AG09309 (cell line): ENCODE measurements at places on chromosomes 7 and 10.

DNA sequence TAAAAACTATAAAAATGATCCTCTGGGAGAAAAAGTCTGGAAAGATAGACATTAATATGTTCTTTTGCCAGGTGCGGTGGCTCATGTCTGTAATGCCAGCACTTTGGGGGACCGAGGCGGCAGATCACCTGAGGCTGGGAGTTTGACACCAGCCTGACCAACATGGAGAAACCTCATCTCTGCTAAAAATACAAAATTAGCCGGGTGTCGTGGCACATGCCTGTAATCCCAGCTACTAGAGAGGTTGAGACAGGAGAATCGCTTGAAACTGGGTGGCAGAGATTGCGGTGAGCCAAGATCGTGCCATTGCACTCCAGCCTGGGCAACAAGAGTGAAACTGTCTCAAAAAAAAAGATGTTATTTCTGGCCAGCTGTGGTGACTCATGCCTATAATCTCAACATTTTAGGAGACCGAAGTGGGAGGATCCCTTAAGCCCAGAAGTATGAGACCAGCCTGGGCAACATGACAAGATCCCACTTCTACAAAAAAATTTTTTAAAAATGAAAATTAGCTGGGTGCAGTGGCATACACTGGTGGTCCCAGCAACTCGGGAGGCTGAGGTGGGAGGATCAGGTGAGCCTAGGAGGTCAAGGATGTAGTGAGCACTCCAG, 101.9 kb upstream of the LRRN3 start:
- DNase-seq: no peak

GRCh38 chr7:129617178-129617577, 5.7 kb downstream of the NRF1 start:
- DNase-seq: no peak

- no peak for DNase-seq
Measured at GRCh38 chr7:6071406-6071805, 40.2 kb downstream of the ANKRD61 start.

GRCh38 chr10:11783558-11783865, 39.6 kb upstream of the PROSER2 start:
- DNase-seq: no peak

DNA sequence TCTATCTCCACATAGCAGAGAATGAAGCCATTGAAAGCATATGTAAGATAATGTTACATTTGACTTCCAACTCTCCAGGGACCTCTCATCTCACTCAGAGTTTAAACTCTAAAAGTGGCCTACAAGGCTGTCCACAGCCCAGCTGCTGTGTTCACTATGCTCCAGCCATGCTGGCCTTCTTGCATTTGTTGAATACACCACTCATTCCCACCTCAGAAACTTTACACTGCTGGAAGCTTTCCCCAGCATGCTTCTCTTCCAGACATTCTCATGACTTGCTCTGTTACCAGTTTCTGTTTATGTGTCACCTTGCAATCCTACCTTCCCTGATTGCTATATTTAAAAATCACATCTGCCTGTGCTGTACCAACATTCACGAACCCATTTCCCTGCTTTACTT, 167.2 kb downstream of the WNT2 start:
- no peak for DNase-seq

DNA sequence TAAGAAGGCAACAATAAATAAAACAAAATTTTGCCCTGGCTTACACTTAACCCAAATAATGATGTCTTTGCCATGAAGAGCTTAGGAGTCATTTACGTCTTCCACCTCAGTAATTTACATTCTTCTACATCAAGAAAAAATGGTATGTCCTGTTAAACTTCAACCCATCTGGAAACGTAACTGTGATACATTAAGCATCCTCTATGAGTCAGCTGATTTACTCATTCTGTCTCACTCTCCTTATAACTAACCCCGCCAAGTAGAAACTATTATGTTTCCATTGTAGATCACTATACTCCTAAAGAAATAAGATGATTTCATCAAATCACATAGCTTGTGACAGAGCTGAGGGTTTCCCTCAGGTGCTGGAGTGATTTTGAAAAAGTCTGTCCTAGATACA, 330.7 kb downstream of the CDC14C start:
- no peak for DNase-seq

GRCh38 chr10:19818876-19819275, 2.6 kb downstream of the PLXDC2 start:
- DNase-seq: no peak

DNA sequence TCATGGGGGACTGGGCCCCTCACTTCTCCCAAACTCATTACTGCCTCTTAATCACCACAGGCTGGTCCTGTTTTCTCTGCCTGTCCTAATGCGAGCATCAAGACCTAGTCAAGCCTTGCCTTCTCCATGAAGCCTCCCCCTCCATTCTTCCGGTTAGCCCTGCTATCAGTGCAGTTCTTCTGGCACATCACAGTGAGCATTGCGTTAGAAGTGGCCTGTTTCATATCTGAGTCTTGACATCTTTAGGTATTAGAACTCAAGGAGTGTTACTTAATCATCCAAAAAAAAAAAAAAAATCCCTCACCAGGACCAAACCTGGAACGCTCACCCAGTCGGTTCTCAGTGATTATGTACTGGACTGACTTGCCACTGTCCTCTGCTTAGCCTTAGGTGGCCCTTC, 17.4 kb downstream of the SNX10 start:
- no peak for DNase-seq

GRCh38 chr7:22694597-22695207, 32.3 kb upstream of the IL6 start:
- no peak for DNase-seq

- DNase-seq: no peak
Measured at GRCh38 chr7:147013825-147014224, 897.2 kb downstream of the CNTNAP2 start.

DNA sequence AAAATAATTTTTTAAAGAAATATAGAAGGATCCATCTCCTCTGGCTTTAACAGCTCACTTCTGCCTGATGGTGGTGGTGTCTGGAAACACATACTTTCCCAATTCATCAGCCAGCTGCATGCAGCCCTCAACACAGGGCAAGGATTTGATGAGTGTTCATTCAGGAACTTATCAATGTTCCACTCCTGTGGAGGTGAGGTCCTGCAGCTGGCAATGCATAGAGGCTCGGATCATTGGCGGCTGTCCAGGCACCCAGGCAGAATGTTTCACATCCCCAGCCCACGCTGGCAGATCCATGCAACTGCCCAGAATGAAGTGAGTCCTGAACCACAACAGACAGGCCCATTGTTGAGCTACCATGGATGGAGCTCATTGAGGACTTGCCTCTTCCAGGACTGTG, 55.2 kb upstream of the KCNMA1 start:
- no peak for DNase-seq

DNA sequence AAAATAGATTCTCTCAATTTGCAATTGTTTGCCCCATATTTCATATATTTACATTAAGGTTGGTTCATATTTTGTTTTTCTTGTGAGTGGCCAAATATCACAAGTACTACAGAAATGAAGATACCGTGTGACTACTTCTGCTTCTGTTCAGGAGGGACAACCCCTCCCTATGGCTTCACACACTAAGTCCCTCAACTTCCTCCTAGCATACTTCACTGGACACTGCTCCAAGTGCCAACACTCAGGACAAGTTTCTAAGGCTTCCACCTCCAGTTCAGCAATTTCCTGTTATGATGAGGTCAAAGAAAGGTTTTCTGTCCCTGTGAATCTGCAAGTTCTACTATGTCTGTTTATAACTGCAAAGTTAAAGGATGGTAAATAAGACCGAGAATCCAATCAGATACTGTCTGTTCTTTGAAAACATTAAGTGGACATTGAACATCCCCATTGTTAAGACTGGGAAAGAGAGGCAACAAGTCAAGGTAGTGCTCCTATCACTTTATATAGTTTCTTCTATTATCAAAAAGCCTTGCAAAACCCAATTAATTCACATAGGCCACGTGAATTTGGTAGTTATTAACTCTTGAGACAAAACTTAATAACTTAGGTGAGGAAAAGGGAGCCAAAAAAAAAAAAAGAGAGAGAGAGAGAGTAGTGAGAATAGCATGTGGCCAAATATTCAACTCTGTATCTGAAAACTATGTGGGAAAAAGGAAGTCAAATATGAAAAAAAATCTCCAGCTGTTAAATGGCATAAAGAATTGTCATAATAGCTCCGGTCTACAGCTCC, 81.3 kb upstream of the DKK1 start:
- no peak for DNase-seq

DNA sequence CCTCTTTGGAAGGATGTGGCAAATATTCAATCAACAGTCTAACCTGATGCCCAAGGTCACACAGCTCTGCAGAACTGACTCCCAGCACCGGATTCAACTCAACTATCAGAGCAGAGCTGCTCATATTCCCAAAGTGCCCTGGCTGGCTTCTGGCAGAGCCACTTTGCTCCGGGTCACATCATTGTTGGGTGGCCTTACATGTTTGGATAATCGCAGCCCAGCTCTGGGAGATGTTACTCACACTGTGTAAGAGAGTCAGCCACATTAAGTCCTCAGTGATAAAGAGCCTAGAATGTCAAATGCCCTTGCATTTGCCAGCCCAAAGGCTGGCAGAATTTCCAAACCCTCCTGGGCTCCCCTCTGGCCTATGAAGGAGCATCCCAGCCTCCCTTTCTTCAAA, 79.8 kb upstream of the PDE1C start:
- no peak for DNase-seq

DNA sequence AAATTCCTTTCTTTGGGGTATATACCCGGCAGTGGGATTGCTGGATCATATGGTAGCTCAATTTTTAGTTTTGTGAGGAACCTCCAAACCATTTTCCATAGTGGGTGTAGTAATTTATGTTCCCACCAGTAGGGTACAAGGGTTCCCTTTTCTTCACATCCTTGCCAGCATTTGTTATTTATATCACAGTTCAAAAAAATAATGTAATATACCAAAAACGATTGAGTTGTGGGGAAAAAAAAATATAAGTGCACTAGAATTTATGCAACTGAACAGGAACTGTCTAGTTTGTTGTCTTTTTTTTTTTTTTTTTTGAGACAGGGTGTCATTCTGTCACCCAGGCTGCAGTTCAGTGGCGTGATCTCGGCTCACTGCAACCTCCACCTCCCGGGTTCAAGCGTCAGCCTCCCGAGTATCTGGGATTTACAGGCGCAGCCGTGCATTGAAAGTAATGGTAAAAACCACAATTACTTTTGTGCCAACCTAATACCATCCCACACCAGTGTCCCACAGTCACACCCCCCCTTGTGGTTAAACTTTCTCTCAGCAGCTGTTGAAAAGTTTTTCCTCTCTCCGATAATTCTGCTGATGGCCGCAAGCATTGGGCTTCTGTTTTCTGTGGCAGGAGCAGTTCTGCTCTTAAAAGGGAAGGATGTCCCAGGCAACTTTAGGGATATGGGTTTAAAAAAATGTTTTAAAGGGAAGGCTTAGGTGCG, 6.8 kb upstream of the LAT2 start:
- DNase-seq: peak; percentile 29

DNA sequence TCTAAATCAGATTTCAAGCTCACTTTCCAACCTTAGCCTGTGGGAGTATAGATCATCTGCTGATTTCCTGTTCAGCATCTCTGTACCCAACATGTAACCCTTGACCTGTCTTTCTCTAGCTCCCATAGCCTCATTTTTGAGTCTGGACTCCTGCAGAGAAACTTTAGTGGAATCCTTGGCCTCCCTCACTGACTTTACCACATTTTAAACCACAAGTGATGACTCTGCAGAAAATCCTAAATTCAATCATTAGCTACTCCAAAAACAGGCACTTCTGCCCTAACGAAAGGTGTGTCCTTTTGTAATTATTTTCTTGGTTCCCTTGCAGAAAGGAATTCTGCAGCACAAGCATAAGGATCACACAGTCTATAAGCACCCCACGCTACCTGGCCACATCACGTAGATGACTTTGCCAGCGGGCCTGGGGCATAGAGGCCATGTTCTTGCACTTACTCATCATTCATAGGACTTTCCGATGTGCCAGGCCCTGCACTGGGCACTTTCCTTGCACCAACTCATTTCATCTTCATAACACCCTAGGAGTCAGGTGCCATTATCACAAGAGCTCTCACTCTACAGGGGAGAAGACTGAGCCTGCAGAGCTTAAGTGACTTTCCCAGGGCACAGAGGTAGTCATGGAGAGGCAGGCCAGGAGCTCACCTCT, 57.2 kb upstream of the OPALIN start:
- no peak for DNase-seq

- DNase-seq: no peak
Measured at GRCh38 chr10:52756966-52757365, 15.6 kb downstream of the MBL2 start.

DNA sequence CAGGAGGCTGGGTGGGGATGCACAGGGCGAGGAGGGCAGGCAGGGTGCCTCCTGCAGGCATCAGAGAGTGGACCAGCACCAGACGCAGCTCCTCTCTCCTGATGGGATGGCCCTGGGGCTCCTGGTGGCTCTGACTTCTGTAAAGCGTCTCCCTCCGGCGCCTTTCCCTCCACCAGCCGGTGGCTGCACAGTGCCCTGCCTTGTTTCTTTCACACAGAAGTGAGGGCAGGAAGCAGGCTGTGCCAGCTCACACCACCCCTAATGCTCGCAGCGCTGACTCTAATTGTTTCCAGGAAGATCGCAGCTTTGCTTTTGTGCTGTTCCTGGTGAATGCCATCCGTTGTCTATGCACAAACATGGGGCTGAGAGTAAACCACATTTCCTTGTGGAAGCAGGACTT, 152.3 kb upstream of the LANCL2 start:
- DNase-seq: no peak

- DNase-seq: no peak
Measured at GRCh38 chr10:115861864-115862263, 411.1 kb downstream of the GFRA1 start.

DNA sequence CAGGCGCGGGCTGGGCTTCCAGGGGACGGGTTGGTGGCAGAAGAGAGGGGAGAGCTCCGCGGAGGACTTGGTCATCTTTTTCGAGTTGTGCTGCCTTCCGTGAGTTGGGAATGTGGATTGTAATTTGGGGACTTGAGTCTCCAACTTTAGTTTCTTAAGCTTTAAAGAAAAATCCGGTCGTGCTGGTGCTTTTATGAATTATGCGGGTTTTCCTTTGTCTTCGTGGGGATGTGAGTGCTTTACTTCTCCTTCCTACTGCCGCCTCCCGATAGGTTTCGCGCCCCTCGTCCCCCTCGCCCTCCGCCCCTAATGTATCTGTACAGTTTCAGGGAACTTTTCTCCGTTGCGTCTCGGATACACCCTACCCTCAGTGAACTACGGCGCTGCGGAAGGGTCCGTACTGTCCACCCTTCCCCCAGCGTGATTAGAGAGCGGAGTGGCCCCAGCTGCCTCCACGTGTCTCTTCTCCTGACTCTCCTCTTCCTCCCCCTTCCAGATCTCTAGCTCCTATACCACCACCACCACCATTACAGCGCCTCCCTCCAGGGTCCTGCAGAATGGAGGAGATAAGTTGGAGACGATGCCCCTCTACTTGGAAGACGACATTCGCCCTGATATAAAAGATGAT, 649 bp downstream of the SCD start:
- DNase-seq: no peak

DNA sequence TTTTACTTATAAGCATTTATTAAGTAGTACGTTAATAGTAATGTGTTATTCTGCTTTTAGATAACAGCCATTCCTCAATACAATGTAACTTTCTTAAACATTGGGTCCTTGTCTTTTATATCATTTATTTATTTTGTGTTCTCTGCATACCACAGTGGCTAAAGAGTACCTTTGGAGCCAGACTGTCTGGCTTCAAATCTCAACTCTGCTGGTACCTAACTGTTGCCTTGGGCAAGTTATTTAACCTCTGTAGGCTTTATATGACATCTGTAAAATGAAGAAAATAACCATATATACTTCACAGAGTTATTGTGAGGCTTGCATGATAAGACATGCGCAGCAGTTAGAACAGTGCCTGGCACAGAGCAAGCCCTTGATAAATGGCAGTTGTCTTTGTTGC, 397.6 kb downstream of the MDFIC start:
- DNase-seq: no peak
